ENCODE measurements at places on chromosomes 7 and 10.

GRCh38 chr7:17038160-17038782, 156.5 kb upstream of the AGR3 start:
- no peak for DNase-seq

DNA sequence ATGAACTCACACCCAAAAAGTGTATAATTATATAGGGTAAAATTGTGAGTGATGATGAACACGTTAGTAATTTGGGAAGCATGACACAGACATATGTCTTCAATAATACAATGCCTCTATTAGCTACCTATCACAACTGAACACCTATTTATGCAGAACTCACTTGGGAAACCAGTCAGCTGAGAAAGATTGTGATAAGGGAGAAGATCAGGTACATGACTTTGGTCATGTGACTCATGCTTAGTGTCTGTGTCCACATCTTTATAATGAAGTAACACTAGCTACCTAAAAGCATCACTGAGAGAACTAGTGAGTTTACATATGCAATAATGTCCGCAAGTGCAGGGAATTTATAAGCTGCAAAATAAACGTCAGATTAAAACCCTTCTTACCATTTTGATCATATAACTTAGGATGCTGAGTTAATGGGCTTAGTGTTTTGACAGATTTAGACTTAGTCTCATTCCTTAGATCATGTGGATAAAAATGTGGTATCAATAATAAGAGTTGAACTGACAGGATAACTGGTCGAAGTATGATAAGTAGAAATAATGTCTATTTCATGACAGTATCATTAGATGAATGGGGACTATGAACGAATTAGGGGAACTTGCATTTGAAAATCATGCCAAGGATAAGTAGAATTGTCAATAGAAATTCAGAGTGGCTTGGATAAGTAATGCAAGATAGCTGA, 11.6 kb downstream of the VWDE start:
- no peak for DNase-seq

DNA sequence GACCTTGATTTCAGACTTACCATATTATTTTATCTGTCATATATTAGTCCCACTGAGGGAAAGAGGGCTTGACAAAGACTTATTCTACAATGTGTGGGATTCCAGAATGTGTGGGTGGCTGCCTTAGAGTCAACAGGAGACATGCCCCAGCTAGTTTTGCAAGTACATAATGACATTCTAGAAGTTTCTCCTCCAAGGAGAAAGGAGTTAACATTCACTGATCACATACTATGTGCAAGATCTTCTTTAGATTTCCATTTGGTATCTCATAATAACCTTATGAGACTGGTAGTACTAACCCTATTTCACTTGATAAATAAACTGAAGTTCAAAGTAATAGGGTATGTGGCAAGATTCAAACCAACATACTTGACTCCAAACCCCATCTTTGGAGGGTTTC, 25.2 kb downstream of the IRF5 start:
- DNase-seq, result no peak

GRCh38 chr10:69885379-69886013, 83.8 kb downstream of the COL13A1 start:
- no peak for DNase-seq

GRCh38 chr10:113317489-113317888, 235.4 kb upstream of the HABP2 start:
- DNase-seq, result no peak

DNA sequence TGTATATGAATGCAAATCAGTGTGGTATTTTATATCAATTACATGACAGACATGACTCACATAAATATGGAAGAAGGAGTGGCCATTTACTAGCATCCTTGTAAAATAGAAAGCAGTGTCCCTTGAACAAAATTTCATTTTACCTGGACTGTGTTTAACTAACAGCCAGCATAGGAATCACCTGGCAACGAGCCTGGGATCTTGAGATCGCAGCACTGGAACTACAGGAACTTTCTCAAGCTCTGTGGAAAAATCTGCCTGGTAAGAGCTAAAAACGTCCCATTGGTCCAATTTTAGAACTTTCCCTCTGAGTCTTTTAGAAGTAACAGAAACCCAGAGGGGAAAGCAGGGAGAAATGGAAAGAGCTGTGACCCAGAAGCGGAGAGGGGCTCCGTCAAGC, 68.9 kb upstream of the AMPH start:
- no peak for DNase-seq

GRCh38 chr7:128172963-128173362, 68.1 kb upstream of the LEP start:
- no peak for DNase-seq
